T-helper 17 cell (primary cell): ENCODE measurements at places on chromosomes 6 and 20. TPM values are rescaled to one million over a fixed set of nuclear protein-coding genes. Genes with fewer than 3 reads are reported as not detected.

The FOXQ1 gene
- total RNA-seq, result not detected

The SGK1 gene
- total RNA-seq, result 132 TPM

GRCh38 chr6:48474830-48475229 lies 363.8 kb upstream of the PTCHD4 start:
- no peaks in the 10 kb centered on the region for H3K36me3 ChIP-seq
- no peak for DNase-seq
- no peak overlapping the region for H3K4me3 ChIP-seq
- H3K4me1 ChIP-seq, result no peaks in the 10 kb centered on the region
- no peaks in the 10 kb centered on the region for H3K27me3 ChIP-seq

DNA sequence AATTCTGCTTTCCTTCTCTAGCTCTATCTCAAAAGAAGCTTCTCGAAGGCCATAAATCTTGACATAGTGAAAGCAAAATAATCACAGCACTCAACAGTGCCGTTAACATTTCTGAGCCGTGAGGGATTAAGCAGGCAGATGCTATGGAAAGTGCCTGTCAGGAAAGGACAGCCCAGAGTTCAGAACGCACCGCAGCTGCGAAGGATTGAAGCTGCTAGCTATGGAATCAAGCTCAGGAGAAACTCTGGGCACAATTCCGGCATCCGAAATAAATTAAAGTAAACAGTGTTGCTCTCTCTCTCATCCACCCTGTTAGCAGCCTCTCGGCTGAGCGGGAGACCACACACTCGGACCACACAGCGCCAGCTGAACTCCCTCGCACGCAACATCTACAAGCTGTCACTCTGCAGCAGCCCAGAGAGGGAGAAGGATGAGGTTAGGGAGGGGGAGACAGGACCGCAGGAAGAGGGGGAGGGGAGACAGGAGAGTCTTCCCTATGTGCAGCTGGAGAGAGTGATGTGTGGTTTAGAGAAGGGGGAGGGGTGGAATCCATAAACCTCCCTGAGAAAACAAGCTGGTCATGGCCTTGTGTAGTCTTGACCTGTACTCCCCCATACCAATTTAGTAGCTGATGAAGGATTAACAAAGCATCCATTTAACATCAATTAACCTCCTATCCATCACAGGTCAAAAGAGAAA lies 9.0 kb downstream of the EXOC2 start:
- no peaks in the 10 kb centered on the region for H3K27me3 ChIP-seq
- H3K4me1 ChIP-seq, result peaks cover 41% of the 10 kb centered on the region
- H3K4me3 ChIP-seq, result no peak overlapping the region
- DNase-seq, result no peak
- H3K36me3 ChIP-seq, result no peaks in the 10 kb centered on the region
- no peak overlapping the region for H3K27ac ChIP-seq

DNA sequence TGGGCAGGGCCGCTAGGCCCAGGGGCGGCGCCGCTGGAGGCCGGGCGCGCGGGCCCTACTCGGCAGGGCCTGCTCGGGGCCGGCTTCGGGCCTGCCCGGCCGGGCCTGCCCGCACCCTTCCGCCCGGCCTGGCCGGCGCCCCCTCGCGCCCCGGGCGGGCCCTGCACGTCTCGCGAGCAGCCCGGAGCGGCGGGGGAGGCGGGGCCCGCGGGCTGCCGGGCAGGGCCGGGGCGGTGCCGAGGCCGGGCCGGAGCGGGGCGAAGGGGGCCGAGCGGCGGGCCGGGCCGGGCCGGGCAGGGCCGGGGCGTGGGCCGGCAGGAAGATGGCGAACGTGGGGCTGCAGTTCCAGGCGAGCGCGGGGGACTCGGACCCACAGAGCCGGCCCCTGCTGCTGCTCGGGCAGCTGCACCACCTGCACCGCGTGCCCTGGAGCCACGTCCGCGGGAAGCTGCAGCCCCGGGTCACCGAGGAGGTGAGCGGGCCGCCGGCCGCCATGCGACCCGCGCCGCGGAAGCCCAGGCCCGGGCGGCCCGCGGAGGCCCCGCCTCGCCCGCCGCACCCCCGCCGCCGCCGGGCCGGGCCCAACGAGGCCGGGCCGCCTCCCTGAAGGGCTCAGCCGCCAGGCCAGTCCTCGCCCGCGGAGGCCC lies at the start of gene NPEPL1:
Gene NPEPL1, plus strand, starts transcription at position 222 of the 647 bp plus-strand sequence. Its CDS starts 101 bp downstream, at position 323.
- peaks cover 2% of the 10 kb centered on the region for H3K36me3 ChIP-seq
- H3K4me1 ChIP-seq, result peaks cover 17% of the 10 kb centered on the region
- H3K4me3 ChIP-seq, result peak within 1 kb of the TSS; percentile 82
- peak within 1 kb of the TSS; percentile 91 for H3K27ac ChIP-seq
- H3K27me3 ChIP-seq, result no peaks in the 10 kb centered on the region

GRCh38 chr20:6886065-6886729 lies 118.7 kb downstream of the BMP2 start:
- DNase-seq, result no peak
- H3K36me3 ChIP-seq, result no peaks in the 10 kb centered on the region
- H3K27ac ChIP-seq, result no peak overlapping the region
- no peaks in the 10 kb centered on the region for H3K27me3 ChIP-seq

The SNRPB gene
- total RNA-seq, result 140 TPM
